ENCODE measurements at places on chromosomes 1 and 21.

GRCh38 chr1:91141858-91142257, 120.0 kb upstream of the ZNF644 start:
- DNase-seq, result no peak

DNA sequence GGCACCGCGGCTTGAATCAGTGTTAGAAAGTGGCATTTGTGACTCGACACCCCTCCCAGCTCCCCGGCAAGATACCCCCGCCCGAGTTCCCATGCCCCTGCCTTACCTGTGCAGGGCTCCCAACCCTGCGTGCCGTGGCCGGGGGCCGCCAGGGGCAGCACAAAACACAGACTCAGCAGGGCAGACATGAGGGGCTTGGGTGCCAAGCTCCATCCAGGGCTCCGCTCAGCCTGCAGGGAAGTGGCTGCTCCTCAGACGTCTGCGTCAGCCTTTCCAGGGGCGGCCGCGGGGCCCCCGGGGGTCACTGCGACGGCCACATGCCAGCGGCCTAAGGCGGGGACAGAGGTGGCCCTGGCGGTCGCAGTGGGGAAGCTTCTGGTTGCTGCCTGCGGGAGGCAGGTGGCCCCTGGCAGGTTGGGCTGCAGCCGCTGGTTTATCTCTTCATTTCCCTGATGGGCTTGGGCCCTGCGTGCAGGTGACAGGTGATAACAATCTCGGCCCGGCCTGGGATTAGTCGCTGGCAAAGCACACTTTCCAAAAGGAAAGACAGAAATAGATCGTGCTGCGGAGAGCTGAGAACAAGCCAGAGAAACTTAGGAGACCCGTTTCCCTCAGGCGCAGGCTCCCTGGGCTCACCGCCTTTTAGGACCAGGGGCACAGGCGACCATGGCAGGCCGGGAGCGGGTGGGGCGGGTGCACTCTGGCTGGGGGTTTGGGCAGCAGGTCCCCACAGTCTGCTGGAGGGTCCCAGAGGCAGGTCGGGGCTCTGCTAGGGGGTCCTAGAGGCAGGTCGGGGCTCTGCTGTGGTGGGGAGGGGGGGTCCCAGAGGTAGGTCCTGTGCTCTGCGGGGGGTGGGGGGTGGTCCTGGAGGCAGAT, at the start of gene TSPEAR:
Gene TSPEAR (minus strand): TSS at position 246 of the 876 bp plus-strand sequence. CDS start 58 bp downstream, at position 188.
- DNase-seq, result peak; percentile 90

DNA sequence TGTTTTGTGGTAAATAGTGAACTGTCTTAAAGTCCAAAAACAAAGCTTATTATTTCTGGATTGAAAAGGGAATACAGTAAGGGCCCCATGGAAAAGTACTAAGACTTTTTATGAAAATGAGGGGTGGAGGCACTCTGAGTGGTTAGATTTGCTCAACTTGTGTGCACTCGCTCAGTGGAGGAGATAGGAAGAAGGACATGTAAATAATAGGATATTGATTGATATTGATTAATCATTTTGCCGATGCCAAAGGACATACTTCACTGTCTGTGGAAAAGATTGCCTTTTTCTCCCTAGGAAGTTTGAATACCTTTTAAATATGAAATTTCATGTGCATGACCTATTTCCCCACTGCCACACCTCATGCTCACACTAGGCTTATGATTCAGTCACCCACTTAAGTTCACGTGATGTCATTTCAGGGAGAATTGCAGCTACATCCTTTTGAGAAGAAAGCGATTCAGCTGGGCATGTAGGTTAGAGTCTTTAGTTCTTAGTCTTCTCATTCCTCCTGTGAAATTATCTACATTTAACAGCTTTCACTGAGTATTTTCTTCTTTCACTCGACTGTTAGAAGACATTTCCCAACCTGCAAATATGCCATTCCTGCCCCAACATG, 5.0 kb downstream of the MTR start:
- DNase-seq, result no peak

GRCh38 chr1:176494436-176494835, 31.5 kb downstream of the PAPPA2 start:
- no peak for DNase-seq

DNA sequence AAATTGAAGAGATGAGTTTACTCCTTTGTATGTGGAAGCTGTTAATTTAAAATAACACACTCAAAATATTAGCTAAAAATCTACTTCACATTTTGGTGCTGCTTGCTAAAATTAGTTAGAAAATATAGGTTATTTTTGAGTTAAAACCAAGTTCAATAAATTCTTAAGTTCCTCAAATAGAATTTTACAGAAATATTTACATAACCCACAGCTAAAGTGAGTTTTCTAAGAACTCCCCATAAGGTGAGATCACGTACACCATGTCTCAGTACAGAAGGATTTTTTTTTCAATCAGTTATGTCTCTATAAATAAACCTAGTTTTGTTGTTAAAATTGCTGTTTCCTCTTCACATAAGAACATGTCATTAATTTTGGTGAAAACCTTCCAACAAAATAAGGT, 108.0 kb downstream of the SDCCAG8 start:
- no peak for DNase-seq

DNA sequence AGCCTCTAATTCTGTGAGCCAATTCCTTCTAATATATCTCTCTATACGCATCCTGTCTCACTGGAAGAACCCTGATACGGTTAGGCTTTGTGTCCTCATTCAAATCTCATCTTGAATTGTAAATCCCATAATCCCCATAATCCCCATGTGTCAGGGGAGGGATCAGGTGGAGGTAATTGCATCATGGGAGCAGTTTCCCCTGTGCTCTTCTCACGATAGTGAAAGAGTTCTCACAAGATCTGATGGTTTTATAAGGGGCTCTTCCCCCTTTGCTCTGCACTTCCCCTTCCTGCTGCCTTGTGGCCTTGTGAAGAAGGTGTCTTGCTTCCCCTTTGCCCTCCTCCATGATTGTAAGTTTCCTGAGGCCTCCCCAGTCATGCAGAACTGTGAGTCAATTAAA, 116.1 kb downstream of the MRPS6 start:
- no peak for DNase-seq

GRCh38 chr1:108531444-108531843, 28.5 kb upstream of the EEIG2 start:
- DNase-seq, result no peak

GRCh38 chr1:189311915-189312314, 1165.7 kb downstream of the BRINP3 start:
- no peak for DNase-seq

GRCh38 chr1:232704694-232705680, 75.1 kb upstream of the SIPA1L2 start:
- peak; percentile 89 for DNase-seq

Measured in DMS79 treated with DMSO at 0.1 percent for 48 hours (cell line).